H9 (cell line): ENCODE measurements at places on chromosomes 1 and 21.

DNA sequence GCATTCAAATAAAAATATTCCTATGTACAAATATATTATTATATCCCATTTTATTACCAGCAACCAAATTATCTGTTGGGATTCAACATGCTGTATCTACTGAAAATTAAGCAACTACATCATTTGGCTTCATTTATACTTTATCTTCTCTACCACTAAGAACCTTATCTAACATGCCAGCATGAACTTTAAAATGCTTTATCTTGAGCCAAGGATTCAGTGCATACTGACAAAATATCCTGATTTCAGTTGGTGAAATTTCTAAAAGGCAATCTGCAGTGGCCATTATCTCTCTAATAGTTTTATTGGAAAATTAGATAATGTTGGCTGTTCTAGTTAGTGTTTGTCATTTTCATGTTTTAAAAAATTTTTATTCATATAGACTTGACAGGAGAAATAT, 1149.9 kb downstream of the KCNT2 start:
- DNase-seq = no peak

DNA sequence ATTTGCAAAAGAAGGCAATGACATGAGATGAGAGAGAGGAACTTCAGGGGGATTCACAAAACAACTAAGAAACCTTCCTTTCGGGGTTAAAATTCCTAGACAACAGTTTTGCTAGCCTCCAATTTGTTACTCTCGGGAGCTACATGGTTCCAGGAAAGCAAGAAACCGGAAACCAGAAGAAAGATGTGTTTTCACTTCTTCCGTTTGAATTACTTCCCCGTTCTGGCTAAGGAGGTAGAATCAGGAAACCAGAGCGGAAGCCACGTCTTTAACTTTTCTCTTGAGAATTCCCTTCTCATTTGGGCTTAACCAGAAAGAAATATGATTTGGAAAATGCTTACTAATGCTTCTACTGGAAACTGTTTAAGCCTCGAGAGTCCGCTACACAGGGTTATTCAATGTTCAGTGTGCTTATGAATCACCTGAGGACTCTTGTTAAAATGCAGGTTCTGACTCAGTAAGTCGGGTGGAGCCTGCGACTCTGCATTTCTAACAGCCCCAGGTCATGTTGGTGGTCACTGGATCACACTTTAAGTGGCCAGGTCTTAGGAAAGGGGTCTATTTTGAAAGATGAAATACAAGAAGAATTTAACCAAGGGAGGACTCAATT, 43.5 kb upstream of the MCOLN3 start:
- no peak for DNase-seq

GRCh38 chr1:70039485-70039884, 165.9 kb downstream of the LRRC40 start:
- no peak for DNase-seq

DNA sequence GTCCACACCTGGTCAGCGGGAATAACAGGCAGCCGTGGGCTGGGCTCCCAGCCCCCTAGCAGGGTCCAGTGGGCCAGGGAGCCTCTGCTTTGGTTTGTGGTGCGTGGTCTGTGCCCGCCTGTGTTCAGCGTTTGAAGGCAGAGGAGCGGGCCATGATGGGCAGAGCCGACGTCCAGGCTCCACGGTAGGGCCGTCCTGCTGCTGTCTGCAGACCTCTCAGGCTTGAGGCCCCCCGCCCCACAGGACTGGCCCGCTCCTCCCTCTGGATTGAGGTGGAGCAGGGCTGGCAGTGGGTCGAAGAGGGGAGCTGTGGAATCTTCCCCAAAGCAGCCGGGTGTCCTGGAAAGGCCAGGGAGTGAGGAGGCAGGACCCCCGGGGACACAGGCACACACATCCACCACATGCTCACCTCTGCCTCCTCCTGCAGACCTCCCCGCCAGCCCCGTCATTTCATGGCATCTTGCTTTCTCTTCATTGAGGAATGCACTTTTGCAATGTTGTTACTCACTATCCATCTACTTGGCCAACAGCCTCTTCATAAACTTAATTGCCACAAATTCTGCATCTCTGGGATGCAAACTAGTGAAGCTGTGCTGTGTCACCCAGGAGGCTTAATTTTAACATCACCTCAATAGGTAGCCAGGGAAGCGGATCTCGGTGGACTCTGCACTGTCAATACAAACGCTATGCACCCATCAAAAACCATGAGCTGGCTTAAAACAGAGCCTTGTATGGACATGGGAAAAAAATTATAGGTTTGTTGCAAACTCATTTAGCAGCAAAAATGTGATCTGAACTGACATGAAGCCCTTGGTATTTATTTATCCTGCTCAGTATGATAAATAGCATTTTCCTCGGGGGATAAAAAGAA, 85.9 kb downstream of the PDE9A start:
- DNase-seq = no peak

GRCh38 chr21:42737951-42738590, 84.7 kb downstream of the PDE9A start:
- no peak for DNase-seq

DNA sequence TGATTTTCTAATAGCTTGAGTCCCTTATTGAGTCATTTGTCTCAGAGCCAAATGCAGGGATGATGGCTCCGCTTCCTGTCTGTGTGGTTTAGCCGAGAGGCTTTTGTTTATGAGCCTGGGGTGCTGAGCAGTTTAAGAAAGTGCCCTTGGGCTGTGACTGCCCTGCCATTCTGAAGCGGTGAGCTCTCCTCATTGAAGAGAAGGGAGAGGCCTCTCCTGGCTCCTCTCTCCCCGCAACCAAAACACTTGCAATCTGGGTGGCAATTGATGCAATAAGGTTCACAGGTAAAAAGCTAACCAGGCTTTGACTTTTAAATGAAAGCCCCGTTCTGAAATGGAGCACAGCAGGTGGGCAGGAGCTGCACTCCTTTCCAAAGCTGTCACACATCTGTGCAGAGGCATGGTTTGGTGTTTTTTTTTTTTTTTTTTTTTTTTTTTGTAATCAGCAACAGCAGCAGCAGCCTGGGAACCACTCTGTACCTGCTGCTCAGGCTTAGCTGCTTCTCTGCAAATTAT, 403.7 kb downstream of the SIPA1L2 start:
- peak; percentile 81 for DNase-seq

DNA sequence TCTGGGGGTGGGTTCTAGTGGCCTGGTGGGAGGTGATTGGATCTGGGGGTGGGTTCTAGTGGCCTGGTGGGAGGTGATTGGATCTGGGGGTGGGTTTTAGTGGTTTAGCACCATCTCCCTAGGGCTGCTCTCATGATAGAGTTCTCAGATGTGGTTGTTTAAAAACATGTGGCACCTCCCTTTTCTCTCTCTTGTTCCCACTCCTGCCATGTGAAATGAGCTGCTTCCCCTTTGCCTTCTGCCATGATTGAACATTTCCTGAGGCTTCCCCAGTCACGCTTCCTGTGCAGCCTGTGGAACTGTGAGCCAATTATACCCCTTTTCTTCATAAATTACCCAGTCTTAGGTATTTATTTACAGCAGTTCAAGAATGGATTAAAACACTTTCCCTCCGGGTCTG, 327.3 kb upstream of the AJAP1 start:
- no peak for DNase-seq

DNA sequence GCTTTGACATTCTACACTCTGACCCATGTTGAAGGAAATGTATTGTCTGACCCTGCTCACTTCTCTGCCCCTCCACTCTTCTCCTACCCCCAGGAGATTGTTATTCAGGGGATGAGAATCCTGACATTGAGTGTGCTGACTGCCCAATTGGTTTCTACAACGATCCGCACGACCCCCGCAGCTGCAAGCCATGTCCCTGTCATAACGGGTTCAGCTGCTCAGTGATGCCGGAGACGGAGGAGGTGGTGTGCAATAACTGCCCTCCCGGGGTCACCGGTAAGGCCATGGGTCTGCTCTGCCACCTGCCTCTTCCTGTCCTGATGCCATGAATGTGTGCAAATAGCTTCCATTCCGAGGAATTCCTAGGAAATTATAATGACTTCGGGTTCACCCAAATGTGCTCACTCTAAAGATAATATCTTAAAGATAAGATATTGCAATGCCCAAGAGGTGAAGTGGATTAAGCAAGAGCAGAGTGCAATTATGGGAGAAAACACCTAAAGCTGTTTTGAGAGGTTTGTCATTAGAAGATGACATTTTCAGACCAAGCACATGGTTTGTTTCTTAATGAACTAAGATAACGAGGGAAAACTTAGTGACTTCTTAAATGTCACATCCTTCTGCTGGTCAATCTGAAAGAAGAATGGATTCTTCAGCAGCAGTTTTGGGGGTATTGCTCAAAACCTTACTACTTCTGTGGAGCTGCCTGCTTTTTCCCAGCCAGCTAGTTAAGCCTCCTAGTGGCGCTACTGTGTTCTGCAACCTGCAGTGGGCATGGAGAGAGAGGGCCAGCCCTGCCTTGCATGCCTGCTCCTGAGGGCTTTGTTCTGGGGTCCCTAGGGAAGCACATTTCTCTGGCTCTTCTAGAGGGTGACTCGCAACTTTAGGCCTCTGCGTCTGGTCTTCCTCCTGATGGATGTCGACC, 41.6 kb downstream of the LAMC2 start:
- DNase-seq = peak; percentile 81

DNA sequence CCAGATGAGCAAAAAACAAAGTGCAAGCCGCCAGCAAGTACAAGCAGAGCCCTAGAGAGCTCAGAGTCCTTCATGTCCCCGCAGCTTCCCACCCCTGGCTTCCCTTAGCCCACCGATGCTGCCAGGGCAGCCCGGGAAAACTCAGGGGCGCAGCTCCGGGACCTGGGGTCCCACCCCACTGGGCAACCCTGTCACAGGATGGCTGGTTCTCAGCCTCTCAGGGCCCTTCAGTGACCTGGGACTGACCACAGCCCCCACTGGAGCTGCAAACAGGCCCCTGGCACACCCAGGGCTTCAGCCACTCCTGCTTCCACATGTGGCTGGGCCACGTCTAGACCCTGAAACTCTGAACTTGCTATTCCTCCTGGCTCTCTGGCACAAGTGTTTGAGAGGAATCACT, 49.5 kb downstream of the CHD5 start:
- DNase-seq = no peak

GRCh38 chr1:226618380-226618779, 69.8 kb downstream of the STUM start:
- no peak for DNase-seq

DNA sequence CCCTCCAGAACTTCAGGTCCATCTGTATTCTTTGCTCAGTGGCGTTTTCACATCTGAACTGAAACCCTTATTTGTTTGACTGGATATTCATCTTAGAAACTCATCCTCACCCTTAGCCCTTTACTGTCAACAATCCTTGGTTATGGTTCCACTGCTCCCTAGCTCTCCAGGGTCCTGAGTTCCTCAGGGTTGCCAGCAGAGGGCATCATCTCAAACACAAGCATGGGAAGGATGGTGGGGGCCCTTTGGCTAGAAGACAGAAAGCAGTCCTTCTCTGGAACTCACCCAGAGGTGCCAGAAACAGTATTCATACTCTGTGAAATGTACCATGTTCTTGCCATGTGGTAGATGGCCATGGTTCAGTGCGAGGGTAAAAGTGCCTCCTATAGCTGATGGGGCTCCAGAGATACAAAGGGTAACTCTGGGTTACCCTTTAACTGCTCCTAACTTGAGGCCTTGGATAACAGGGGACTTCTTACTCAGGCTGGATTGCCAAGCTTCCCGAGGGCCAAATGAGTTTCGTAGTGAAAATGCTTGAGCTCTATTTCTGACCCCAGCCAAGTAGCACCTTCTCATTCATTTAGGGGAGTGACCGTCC, 11.3 kb downstream of the NCSTN start:
- DNase-seq = no peak

DNA sequence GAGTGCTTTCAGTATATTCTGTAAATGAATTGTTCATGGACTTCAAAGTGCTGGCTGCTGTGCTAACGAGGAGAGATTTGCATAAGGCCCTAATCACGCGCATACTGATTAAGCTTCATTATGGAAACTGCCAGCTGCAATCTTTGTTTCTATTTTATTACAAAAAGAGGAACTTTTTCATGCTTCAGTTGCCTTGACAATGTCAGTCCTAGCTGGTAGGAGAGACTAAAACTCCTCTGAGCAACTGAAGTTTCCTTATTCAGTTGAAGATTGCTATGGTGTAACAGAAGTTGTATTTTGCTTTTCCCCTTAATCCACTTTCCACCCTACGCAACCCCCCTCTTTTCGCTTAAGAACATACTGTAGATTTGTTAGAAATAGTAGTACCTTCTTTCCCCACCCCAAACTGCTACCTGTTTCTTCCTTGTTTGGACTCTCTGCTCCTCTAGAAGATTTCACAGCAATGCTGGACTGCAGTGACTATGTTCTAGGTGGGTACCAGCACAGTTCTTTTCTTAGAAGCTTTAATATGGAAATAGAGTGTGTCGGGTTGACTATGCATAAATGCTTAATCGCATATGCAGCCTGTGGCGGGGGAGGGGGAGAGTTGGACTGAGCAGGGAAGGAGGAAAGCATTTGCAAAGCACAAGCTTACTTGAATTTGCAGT, 108.3 kb downstream of the POU2F1 start:
- DNase-seq = peak; percentile 56

DNA sequence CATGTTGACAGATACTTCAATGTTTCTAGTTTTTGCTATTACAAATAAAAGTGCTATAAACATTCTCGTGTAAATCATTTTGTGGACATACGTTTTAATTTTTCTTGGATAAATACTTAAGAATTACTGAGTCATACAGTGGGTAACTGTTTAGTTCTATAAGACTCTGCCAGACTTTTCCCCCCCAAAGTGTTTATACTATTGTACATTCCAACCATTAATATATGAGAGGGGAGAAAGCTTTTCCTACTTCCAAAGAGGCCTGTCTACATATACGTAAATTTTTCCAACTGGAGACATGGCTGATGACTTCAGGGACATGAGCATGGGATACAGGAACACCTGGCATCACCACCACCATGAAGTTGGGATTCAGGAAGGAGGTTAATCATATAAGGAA, 17.0 kb upstream of the REG4 start:
- no peak for DNase-seq

- DNase-seq = no peak
Measured at GRCh38 chr1:239872626-239873025, 219.1 kb upstream of the FMN2 start.

GRCh38 chr1:46703927-46704641, 14.8 kb downstream of the EFCAB14 start:
- DNase-seq = no peak

DNA sequence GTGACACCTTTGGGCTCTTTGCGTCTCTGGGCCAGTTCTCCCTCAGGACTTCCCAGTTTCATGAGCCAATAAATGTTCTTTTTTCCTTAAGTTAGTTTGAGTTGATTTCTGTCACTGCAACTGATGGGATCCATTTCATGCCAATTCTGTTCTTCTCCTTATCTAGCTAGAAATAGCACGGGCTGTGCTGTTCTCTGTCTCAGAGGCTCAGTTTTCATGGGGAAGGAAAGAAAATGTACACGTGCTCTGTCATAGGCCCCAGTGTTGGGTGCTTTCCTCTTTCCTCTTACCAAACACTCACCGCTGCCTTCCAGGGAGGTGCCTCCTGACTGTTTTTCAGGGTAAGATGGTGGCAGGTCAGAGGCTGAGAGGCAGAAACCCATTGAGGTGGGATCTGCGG, 43.2 kb upstream of the ACTL8 start:
- DNase-seq = no peak
